ENCODE measurements at places on chromosomes 7 and 10.

- DNase-seq: no peak
Measured at GRCh38 chr7:12630513-12630819, 57.0 kb upstream of the ARL4A start.

- no peak for DNase-seq
Measured at GRCh38 chr10:126049759-126050700, 153.7 kb downstream of the FANK1 start.

DNA sequence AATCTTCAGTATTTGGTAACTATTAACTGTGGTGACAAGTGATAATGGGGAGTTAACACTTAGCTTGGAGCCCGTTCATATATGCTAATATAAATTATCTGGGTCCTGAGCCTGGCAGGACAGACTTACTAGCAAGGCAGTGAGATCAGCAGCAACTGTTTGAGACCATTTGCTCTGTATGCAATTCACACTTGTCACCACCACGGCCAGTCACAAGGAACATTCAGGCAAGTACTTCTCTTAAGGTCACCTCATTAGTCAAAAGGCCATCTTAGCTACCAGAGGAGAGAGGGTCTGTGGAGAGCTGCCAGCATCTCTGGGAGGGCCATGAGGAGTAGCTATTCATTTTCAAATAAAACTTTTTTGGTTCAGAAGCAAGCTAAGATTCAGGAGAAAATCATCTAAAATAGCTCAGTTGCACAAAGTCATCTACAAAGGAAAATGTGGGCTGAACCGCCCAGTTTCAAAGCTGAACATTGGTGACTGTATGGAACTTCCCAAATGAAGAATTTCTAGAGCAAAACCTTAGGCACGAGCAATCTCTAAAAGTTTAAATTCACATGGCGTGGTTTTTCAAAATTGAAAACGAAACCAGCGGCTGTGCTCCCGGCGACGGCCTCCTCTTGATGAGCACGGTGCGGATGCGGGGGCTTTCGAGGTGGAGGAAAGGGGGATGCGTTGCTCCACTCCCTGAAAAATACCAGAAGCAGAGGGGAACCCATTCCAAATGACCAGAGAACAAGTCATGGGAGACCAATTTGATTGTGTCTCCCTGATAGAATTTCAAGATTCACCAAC is 233.5 kb upstream of the MGMT start:
- no peak for DNase-seq

GRCh38 chr10:18497806-18498369 is 153.5 kb downstream of the NSUN6 start:
- no peak for DNase-seq

DNA sequence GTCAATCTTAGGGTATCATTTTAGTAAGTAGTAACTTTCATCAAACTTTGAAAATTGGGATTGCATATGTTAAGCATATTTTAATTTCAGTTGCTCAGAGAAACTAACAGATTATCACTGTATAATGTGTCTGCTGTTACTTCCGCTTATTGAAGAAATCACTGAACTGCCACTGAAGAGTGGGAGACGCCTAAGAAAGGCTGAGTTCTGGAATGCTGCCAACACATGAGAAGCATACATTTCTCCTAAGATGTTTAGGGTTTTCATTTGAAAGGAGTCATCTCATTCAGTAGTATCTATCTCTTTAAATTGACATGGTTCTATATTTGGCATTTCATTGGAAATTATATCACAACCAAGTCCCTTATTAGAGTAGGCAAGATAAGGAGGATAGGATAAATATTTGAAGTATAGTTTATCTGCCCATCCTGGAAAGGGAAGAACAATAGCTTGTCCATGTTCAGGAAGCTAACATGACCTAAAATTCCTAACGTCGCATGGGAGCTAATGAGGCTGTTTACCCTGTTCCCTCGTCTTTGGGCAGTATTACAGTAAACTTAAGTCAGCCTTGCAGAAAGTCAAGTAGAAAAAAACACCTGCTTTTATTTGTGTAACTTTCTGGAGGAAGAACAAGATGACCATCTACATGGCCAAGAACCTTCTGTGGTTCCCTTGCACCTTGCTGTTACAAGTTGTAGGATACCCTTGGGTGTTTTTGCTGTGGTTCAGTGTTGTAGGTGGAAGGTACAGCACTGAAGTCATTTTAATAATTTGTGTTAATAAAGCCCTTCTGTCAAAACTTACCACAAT is 67.3 kb downstream of the NHLRC2 start:
- DNase-seq: no peak

DNA sequence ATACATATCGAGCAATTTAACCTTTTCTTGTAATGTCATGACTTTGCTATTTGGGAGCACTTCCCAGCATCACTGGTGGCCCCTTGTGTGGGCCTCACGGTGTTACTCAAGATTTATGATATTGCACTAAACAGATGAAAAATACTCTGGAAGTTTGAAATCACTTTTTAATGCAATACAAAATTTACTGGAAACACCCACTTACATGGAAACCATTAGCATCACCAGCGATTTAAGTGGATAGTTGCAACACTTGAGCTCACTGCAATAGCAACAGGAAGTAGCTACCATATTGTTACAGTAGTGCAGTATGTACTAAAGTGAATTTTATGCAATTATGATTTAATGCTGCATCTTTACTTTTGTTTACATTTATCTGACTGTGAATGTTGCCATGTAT is 184.4 kb downstream of the MDFIC start:
- DNase-seq: no peak

GRCh38 chr10:13851906-13852305 is 265.1 kb downstream of the PRPF18 start:
- no peak for DNase-seq

DNA sequence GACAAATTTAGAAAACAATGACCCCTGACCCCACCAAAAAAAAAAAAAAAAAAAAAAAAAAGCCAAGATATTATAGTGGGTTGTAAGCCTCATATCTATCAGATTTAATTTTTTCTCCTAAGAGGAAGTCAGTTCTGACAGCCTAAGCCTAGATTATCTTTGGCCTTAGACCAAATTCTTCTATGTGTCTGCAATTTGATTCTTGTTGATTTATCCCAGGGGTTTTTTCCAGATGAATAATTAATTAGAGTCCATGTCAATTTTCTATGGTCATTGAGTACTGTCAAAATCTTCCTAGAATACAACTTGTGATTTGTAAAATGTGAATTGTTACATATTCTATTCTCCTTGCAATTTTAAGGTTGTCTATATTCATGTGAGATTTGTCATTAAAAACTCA is 151.6 kb upstream of the CACNA2D1 start:
- no peak for DNase-seq
